ENCODE measurements at places on chromosomes 5 and 9.

DNA sequence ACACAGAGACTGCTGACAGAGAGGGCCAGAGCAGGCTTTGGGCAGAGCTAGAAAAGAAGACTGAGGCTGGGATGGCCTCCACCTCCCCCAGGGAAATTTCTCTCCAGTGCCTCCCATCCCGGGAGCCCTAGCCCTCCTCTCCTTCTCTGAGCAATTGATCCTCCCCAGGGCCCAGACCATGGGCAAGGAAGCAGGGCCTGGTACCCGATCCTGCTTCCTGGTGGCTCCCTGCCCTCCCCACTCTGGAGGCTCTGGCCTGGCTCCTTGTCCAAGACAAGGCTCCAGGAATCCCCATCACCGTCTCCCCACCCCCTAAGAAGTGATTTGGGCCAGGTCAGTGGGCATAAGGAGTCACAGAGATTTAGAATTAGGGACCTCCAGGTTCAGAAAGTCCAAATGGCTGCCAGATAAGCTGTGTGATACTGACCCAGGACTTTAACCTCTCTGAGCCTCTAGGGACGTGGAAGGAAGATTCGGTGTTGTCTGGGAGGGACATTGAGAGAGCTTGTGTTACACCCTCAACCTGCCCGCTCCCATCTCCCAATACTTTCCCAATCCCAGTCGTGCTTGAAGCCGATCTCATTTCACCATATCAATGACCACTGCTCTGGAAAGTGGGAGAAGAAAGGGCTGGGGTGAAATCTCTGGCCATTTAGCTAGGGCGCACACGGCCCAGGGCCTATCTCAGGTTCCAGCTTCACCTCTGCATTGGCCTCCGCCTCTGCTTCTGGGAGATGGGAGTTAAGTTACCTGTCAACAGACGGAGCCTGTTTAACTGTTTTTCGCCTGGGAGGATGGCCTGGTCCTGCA is 25.8 kb upstream of the KIF12 start:
- no peak for DNase-seq

GRCh38 chr5:14036514-14036913 is 92.0 kb upstream of the DNAH5 start:
- DNase-seq = no peak

- no peak for DNase-seq
Observed at GRCh38 chr5:122126177-122126755, 3.1 kb upstream of the ZNF474 start.

DNA sequence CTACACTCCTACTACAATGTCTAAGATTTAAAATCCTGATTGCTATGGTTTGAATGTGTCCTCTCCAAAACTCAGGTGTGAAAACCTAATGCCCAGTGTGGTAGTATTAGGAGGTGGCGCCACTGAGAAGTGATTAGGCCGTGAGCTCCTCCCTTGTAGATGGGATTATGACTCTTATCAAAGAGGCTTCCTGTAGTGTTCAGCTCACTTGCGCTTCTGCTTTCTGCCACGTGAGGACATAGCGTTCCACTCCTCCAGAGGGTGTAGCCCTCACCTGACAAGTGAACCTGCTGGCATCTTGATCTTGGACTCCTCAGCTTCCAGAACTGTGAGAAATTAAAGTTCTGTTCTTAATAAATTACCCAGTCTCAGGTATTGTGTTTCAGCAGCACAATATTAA is 33.0 kb upstream of the WHRN start:
- no peak for DNase-seq

GRCh38 chr9:116978155-116978554 is 291.1 kb downstream of the TRIM32 start:
- no peak for DNase-seq

GRCh38 chr5:147853372-147853987 is 22.0 kb upstream of the SPINK1 start:
- DNase-seq = no peak

- no peak for DNase-seq
Observed at GRCh38 chr9:128280084-128280622, 4.1 kb downstream of the SWI5 start.

GRCh38 chr9:26725573-26725972 is 167.0 kb downstream of the CAAP1 start:
- DNase-seq = no peak

GRCh38 chr9:114348906-114349482 is 19.3 kb downstream of the ORM2 start:
- DNase-seq = peak; percentile 48

GRCh38 chr5:124512952-124513632 is 233.3 kb downstream of the ZNF608 start:
- DNase-seq = no peak

DNA sequence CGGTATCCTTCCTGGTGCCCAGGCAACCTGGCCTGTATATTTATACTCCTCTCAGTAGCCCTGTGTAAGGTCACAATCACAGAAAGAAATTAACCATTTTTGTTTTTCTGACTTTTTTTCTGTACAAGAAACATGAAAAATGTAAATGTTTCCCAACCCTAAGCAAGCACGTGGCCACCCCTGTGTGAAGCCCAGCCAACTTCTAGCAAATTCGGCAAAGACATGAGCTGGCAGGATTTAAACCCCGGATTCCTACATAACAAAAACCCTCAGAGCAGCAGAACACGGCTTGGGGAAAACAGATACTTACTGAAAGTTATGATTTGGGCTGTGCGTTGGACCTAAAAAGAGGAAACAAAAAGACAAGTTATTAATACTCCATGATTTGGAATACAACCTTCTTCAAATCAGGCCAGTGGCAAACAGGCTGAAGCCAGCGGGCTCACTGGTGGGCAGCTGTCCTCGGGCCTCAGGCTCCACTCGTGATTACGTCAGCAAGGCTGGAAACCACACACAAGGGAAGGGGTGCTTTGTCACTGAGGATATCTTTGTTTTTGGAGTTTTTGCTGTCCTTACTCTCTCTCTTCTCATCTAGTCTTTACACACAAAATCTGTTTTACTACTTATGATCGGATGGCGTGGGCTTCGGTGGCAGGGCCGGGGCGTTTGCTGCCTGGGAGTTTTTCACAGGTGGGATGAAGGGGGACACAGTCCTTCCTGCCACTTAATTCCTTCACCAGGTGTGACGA is 194.1 kb downstream of the ROR2 start:
- DNase-seq = no peak

- DNase-seq = no peak
Observed at GRCh38 chr9:26662476-26662875, 230.1 kb downstream of the CAAP1 start.

- no peak for DNase-seq
Observed at GRCh38 chr9:106890608-106891007, 27.6 kb downstream of the ZNF462 start.

DNA sequence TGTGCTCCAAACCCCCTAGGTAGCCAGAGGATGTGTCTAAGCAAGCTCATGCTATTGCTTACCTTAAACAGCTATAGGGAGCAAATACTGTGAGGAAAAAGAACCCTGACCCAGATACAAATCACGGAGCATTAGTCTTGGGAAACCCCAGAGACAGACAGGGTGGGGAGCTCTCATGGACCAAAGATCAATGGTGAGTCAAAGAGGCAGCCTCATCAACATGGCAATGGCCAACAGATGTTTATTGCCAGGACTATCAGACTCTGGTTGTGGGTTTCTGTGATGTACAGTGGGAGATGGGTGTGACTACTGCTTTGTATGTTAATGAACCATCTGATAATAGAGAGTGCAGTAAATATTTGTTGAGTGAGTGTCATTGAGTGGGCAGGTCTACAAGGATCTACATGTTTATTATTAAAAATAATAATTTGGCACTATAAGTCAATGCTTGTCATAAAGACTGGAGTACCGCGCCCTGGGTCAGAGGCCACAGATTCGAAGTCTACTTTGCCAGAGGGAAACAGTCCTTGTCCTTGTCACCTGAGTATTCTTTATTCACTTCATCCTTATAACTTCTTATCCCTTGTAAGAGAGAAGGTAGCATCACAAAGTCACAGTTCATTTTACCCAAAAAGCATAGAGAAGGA is 56.5 kb upstream of the RAI14 start:
- DNase-seq = no peak

GRCh38 chr9:71830929-71831328 is 62.6 kb upstream of the CEMIP2 start:
- DNase-seq = no peak

- DNase-seq = no peak
Observed at GRCh38 chr5:86999951-87000350, 267.7 kb upstream of the RASA1 start.

- DNase-seq = no peak
Observed at GRCh38 chr5:40738502-40738901, 17.3 kb downstream of the TTC33 start.

- no peak for DNase-seq
Observed at GRCh38 chr5:176921714-176922113, 22.6 kb upstream of the HK3 start.

DNA sequence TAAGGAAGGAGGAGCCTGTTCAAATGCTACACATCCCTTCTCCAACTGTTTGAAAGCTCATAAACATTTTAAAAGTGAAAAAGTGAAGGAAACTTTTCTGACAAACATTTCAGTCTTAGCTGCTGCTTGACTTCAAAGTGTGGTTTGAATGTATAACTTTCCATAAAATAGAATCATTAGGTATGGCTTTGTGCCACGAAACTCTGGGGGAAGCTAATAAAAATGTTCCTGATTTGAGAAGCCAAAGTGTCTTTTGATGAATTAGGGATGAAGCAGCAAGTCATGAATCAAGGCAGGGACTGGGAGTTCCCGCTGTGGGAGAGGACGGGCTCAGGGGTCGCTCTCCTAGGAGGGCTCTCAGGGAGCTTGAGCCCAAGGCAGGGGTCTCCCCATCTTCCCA is 15.3 kb downstream of the MVB12B start:
- DNase-seq = no peak

GRCh38 chr5:161544350-161544765 is 2.2 kb downstream of the GABRB2 start:
- peak; percentile 71 for DNase-seq

- DNase-seq = no peak
Observed at GRCh38 chr9:79131824-79132377, 439.9 kb upstream of the TLE4 start.

DNA sequence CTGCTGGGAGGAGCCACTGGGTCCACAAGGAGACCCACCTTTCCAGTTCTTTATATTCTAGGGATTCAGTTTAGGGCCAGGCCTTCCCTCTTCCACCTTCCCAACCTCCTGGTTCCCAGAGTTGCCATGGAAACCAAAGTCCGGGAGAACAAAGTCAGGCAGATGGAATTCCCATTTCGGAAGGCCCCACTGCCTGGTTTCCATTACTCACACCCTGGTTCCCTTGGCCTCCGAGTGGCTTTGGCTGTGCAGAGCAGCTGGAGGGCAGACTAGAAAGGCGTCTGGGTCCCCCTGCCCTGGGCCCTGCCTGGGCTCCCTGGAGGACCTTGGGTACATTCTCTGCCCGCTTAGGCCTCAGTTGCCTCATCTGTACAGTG is 136.1 kb downstream of the RGS3 start:
- DNase-seq = no peak

- DNase-seq = no peak
Observed at GRCh38 chr5:96967400-96967799, 31.5 kb downstream of the LNPEP start.

- no peak for DNase-seq
Observed at GRCh38 chr5:75524071-75524470, 12.4 kb downstream of the POLK start.

GRCh38 chr5:96481009-96481786 is 48.1 kb upstream of the PCSK1 start:
- no peak for DNase-seq

DNA sequence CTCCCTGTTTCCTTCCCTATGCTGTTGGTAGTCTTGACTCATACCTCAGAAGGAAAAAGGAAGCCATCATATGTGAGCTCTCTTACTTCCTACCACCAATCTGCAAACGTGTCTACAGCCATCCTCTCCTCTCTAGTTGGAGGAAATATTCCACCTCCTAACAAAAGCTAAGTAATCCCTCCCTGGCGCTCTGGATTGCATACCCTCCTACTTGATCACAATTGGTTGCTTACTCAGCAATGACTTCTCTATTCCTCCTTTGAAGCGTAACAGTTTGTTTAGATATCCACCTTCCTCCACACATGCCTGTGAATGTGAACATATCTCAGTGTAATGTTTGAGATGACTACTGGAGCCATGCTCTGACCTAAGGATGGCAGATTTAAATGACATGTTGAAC is 18.2 kb downstream of the RUSC2 start:
- no peak for DNase-seq

- DNase-seq = no peak
Observed at GRCh38 chr5:178788381-178789085, 58.1 kb upstream of the ZNF354A start.

GRCh38 chr5:128667152-128667551 is 129.1 kb upstream of the FBN2 start:
- peak; percentile 34 for DNase-seq

GRCh38 chr5:95936812-95937397 is 24.7 kb downstream of the ELL2 start:
- no peak for DNase-seq

GRCh38 chr9:13141629-13142028 is 137.9 kb downstream of the MPDZ start:
- no peak for DNase-seq

DNA sequence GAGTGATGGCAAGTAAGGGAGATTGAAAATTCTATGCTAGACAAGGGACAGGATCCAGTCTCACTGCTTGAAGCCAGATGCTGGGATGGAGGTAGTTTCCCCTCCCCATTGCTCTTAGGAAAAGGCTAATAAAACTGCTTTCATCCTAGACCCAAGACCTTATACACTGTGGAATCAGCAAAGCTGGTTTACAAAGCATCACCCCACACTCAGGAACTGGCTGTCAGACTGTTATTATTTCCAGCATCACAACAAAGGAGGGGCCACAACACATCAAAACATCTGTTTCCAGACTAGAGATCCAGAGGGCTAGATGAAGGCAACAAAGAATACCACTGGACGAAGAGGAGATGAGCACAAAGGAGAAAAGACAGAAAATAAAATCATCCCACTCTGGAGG is 364.6 kb upstream of the PTGER4 start:
- no peak for DNase-seq

DNA sequence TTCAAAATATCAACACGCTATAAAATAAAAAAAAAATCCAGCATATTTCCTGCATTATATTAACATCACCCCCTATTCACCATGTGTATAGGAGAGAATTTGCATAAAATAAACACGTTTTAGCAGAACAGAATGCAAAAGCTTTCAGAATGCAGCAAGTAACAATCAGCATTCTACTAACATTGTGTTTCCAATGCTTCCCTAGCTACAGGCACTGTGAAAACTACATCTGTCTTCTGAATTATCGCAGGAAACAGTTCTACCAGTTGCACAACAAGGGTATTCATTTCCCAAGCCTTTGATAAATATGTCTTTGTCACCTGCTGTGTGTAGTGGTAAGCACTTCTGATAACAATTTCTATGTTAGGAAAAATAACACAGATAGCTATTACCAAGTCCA is 1015.8 kb downstream of the CDH18 start:
- DNase-seq = peak; percentile 32

DNA sequence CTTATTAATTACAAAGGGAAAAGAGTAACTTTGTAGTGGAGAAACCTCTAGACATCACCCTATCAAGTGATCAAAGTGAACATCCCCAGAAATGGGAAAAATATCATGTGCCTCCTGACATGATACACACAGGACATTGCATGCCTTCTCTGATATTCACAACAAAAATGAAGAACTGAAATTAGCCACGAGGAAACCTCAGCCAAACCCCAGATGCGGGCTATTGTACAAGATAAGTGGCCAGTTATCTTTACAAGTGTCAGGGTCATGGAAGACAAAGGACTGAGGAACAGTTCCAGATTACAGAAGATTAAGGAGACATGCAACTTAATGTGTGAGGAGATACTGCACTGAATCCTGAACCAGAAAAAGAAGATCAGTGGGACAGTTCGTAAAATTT is 23.8 kb upstream of the NPM1 start:
- DNase-seq = no peak

All from Ammon's horn (tissue), 1 donor.